ENCODE measurements at places on chromosomes 6 and 20. TPM values are rescaled to one million over a fixed set of nuclear protein-coding genes. Genes with fewer than 3 reads are reported as not detected.

DNA sequence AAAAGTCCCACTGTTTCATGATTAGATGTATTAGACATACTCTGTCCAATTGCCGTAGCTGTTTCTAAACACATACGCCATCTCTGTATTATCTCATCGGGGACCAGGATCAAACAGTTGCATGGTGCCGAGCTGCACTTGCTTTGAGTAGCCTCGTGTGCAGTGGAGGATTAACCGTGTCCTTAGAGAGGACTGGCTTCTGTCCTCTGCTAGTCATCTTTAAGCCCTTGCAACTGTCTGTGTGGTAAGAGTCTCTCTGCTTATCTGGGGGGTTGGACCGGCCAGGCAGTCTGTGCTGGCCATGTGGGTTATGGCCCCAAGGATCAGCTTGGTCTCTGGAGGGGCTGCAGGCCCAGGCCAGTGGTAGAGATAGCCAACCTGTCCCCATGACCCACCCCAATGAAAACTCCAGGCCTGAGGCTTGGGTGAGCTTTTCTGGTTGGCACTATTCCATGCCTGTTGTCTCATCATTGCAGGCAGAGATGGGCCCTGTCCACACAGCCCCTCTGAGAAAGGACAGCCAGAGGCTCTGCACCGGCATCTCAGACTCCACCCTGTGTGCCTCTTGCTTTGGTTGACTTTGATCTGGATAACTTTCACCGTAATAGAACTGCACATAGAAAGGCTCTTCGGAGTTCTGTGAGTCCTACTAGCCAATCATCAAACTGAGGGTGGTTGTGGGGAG lies 137.3 kb upstream of the SNX9 start:
- DNase-seq = no peak

DNA sequence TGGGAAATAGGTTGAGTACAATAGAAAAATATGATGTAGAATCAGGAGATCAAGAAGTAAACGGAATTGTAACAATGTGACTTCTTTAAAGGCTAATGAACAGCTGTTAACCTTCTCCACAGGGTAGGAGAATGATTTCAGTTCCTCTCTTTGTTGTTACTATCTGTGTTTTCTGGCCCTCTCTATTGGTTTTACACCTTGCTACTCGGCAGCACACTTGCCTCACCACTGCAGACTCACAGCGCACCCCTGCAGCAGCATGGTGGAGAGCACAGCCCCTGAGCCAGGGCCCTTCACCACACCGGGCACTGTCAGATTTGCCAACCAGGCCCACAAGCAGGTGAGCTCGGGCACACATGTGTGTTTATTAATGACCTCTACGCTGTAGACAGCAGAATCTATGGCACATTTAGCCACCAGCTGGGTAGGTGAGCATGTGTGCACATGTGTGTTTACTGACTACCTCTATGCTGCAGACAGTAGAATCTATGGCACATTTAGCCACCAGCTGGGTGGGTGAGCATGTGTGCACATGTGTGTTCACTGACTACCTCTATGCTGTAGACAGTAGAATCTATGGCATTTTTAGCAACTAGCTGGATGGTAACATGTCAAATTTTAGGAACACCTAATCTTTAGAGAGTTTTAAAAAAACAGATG lies 16.8 kb downstream of the SFT2D1 start:
- DNase-seq = no peak

HRH3 gene
- polyA plus RNA-seq = 0.25 TPM

DNA sequence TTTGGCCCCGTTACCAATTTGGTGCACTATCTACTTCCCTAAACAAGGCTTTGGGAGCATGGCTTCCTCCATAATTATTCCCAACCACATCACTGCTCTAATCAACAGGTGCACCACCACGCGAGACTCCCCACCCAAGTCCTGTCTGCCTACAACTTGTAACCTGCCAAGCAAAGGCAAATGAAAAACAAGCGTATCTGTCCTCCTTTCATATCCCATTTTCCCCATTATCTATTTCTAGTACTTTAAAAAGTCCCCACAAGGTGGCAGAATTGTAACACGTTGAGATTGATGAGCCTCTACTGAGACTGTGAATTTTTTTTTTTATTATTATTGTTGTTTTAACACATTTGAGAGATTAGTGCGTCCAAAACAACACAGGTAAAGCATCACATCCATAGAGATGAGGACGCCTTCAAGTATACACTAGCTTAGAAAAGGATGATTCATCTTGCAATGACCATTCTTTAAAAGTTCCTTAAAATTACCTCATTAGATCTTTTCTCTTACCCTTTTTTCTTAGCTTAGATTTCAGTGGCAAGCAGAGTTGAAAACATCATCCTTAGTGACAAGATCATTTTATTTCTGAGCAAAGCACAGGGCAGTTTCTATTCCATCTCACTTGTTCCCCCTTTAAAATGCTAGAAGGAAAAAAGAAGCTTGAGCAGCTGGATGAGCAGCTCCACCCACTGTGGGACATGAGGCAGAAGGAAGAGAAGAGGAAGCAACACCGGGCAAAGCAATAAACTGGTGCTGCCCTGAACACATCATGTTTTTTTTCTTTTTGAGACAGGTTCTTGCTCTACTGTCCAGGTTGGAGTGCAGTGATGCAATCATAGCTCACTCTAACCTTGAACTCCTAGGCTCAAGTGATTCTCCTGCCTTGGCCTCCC lies 210.8 kb downstream of the ARHGAP18 start:
- DNase-seq = no peak

BTN3A1 gene
- 27.5 TPM for polyA plus RNA-seq

DNA sequence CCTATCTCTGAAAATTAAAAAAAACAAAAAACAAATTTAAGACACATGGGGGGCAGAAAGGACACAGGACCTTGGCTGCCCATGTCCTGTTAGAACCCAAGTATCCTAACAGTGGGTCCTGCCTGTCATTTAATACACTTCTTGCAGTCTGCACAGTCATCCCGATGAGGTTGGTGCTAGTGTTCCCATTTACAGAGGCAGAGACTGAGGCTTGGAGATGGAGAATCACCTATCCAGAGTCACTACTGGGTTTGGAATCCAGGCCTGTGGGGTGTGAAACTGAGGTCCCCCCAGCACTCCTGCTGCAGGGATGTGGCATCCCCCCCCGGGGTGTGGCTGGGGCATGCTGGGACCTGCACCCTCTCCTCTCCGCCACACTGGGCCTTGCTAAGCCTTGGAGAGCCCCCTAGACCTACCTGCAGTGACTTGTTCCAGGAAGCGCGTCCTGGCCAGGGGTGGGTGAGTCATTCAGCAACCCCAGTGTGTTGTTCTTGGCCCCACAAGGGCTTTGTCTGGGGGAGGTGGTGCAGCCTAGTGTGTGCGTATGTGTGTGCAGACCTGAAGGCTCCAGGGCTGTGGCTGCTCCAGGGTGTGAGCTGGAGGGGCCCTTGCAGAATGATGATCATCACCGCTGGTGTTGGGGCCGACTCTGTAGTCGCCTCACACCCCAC lies 49.7 kb downstream of the BCAS4 start:
- no peak for DNase-seq

GRCh38 chr20:31594558-31595379 lies 10.3 kb upstream of the ID1 start:
- DNase-seq = no peak

CCM2L gene
- 8.5 TPM for polyA plus RNA-seq

DNA sequence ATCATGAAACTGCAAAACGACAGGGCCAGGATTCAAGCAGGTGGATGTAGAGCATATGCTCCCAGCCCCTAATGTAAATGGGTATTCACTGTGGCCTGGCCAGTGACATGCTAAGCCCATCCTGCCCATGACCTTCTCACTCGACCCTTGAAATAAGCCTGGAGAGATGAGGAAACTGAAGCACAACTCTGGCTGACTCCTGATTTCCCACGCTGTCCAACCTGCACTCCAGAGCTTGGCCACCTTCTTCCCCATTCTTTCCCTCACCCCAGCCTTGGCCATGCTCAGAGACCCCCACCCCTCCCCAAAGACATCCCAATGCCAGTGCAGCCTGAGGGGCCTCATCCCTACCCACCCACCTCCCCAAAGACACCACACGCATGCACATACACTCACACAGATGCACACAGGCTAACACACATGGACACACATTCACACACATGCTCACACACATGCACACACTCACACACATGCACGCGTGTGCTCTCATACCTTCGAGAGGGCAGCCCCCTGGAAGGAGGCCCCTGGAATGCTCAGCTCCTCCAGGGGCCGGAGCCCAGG lies 12.4 kb downstream of the TFEB start:
- no peak for DNase-seq

DNA sequence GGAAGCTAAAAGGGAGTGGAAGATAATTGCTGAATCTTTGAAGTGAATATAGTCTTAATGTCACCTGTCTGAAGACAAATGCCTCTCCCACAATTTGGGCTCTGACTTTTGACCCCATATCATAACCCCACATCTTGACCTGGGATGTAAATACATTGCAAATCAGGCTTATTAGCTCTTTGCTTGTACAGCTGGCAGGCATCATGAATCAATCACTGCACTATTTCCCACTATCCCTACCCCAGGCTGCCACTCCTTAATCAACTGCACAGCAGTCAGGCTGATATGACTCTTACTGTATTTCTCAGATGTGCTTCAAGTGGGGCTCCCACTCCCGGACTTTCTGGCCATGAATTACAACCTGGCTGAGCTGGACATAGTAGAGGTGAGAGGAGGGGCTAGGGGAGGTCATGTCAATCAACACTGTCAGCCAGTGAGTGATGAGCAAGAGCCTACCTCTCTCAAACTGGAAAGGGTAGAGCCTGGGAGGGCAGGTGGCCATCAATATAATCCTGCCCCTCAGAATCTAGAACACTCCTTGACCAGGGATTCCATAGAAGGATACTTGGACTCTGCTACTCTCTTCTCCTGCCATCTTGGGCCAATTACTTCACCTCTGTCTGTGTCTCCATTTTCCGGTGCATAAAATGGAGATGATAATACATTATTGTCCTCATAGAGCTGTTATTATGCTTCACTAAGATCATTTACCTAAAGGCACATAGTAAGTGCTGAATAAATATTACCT lies 10.5 kb upstream of the BPIFB3 start:
- no peak for DNase-seq

- no peak for DNase-seq
Observed at GRCh38 chr6:99384507-99384906, 9.5 kb downstream of the COQ3 start.

GRCh38 chr6:142860498-142860897 lies 84.5 kb downstream of the HIVEP2 start:
- no peak for DNase-seq

DNA sequence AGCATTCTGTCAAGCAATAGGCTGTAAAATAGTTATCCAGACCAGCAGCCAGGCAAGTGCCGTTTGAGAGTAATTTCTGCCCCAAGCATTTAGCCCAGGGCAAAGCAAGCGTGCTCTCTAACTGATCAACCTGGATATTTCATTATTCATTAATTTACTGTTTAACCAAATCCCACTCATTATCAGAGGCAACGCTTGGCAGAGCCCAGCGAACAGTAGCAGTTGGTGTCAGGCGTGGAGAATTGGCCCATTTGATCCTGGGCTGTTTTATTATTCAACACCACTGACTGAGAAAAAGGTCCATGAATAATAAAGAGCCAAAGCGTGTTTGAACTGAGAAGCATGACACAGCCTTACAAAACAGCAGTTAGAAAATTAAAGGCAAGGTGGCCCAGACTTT lies 35.3 kb downstream of the TFAP2B start:
- no peak for DNase-seq

RNF217 gene
- 12.5 TPM for polyA plus RNA-seq

- no peak for DNase-seq
Observed at GRCh38 chr20:58706975-58707681, 14.5 kb downstream of the NPEPL1 start.

PDCD2 gene
- polyA plus RNA-seq = 88.5 TPM

DNA sequence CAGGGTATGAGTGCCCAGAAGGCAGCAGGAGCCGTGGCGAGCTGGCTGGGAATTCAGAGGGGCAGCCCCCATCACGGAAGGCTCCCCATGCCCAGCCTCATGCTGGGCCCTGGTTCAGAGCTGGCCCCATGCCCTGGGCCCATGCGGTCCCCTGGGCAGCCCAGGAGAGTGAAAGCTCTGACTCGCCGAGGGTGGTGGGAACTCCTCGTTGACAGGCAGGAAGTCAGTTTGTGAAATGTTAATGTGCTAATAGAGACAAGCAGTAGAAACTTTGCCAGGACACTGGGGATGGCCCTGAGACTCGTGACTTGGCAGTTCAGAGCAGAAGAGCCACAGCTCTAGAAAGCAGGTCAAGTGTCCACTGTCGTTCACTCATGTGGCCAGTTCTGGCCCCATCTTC lies 353.0 kb downstream of the TAF4 start:
- no peak for DNase-seq

- DNase-seq = no peak
Observed at GRCh38 chr20:60137657-60138245, 179.5 kb downstream of the CDH26 start.

DNA sequence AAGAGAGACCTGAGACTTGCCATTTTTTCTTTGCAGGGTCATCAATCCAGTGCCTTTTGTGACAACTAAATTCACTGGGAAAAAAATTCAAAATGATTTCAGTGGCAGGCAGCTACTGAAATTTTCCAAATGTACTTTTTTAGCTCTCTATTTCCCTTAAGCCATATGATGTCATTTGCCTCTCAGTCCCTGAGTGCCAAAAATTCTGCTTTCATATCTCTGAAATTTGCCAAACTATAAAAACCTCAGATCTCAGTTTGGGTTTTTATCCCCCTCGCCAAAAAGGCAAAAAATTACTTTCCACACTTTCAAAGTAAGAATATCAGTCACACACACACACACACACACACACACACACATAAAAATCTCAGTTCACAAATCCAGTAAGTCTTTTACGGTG lies 651.3 kb upstream of the ARID1B start:
- DNase-seq = no peak

Data from right renal pelvis (tissue), 4 donors.